Spinal cord (tissue), 10 donors: ENCODE measurements at places on chromosomes 3 and 15.

GRCh38 chr15:99434506-99435112, 131.2 kb upstream of the MEF2A start:
- DNase-seq: no peak

DNA sequence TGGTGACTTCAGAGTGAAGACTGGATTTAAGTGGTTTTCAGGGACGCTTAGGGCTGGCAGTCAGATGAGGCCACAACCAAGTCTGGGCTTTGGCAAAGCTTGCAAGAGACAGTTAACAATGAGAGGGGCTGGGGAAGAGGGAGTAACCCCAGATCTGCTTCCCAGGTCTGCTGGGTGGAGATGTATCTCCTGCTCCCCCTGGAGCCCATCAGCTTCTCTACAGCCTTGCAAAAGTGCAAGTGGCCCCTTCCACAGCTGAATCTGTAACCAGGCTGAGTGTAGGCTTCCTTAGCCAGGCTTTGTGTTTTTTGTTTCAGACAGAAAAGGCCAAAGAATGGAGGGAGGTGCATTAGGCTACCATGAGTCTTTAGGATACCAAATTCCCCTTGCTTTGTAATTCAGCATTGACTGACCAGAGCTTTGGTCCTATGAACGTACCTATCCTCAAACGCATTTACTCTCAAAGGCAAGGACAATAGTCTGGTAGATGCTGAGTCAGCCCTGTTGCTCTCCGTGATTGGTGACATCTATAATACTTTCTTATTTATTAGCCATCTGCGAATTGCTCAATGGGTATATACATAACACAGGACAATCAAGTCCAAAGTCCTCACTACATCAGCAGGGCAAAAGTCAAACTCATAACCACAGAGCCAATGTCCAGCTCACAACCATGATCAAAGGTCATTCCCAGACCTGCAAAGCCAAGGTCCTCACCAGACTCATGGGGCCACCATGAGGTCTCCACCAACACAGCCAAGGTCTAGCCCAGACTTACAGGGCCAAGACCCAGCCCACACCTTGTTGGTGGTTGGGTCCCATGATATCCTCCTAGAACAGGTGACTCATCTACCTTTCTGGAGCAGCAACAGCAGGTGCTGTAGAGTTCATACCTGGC, 17.1 kb downstream of the CCDC13 start:
- no peak for DNase-seq

DNA sequence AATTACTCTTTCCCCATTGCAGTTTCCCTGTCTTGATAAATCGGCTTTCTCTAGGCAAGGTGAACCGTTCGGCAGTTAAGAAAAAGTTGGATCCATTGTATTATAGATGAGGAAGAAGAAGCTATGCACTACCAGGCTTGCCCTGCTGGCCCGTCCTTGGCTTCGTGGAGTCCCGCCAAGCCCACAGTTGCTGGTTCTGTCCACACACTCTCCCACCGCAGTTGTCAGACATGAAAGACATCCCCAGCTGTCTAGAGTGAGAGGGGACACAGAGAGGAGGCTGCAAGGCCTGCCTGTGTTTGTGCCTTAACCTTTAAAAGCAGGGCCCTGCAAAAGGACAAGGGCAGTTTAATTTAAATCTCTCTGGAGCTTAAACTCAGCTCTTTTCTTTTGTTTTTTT, 47.2 kb upstream of the PLCL2 start:
- DNase-seq: no peak

DNA sequence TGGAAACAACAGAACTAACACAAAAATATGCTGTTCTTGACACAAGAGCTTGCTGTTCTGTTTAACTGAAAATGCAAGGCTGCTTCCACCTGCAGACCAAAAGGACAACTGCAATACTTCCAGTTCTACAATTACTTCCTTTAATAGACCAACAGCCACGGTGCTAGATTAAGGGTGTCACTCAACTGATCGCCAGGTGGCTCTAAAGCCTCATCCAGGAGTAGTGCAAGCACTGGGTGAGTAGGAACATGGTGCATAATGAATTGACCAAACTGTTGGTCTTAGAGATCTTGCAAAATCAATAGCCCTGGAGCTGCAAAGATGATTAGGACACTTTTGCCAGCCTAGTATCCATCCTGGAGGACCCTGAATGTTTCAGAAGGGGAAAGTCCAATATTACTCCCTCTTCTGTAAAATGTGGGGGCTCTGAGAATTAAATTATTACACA, 3.6 kb upstream of the CLDN16 start:
- peak; percentile 2 for DNase-seq

- DNase-seq: no peak
These were observed 55.0 kb downstream of the RORA start for GRCh38 chr15:61173899-61174689.

DNA sequence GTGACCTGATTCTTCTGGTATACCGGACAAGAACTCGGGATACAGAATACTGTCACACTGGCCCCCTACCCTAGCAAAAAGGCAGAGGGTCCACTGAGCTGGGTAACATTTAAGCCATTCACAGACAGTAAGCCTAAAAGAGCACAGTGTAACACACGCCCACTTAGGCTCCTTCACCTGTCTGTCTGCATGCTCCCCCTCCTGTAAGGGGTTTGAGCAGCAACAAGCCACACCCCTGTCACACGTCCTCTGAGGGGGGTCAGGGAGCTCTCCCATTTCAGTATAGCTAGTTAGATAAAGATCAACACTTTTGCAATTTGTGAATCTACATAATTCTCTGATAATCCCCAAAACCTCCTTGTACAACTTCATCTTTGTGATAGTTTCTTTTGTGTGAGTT, 586.3 kb upstream of the LMCD1 start:
- DNase-seq: no peak

GRCh38 chr3:60979461-60980341, 271.6 kb downstream of the FHIT start:
- peak; percentile 8 for DNase-seq

DNA sequence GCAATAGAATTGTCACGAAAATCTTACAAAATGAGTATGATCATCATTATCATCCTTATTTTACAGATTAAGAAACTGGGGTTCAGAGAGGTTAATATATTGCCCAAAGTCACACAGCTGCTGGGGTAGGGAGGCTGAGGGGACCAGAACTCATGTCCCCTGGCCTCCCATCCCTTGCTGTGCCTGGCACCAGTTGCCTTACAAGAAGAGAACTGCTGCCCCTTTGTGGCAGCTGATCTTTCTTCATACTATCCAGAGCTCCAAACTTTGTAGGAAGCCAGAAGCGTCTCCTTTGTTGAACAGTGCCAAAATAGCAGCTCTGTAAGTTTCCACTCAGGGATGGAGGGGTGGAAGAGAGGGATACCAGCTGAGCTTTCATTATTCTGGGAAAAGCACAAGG, 236.8 kb upstream of the TBC1D5 start:
- DNase-seq: no peak

DNA sequence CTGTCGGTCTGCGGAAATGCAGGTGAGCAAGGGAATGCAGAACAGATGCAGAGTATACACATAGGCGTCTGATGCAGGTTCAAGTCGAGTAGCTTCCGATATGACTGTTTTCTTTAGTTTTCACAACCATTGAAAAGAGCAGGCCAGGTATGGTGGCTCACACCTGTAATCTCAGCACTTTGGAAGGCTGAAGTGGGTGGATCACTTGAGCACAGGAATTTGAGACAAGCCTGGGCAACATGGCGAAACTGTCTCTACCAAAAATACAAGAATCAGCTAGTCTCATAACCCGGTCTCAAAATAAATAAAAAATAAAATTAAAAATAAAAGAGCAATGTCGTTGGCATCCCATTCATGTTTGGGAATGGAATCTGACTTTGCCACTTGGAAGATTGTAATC, 101.5 kb downstream of the PTPRG start:
- DNase-seq: no peak

GRCh38 chr3:82416830-82417229, 655.4 kb upstream of the GBE1 start:
- DNase-seq: no peak

DNA sequence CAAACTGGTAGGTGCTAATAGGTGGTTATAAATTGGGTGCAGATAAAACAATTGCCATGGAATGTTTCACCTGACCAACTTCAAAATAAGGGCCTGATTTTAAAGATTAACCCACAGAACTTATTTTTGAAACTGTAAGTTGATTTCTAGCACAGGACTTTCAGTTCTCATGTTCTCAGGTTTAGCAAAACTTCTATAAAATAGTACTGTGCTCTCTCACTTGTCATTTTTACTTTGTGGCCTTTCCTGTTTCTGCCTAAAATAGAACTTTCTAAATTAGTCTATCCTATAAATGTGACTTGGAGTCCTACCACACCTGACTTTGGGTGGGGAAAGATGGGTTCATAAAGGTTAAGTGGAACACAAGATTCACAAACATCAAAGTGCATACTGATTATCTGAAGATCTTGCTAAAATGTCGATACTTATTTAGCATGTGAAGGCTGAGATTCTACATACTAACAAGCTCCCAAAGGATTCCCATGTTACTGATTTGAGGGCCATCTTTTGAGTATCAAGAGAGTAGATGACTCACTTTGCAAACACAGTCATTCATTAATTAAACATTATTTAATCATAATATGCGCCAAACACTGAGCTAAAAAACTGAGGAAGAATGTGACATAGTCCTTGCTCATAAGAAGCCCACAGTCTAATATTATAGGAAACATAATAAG, 38.6 kb downstream of the BTLA start:
- no peak for DNase-seq
